ENCODE measurements at places on chromosomes 7 and 10.

GRCh38 chr10:97032624-97033023, 153.1 kb downstream of the SLIT1 start:
- peak; percentile 75 for DNase-seq

DNA sequence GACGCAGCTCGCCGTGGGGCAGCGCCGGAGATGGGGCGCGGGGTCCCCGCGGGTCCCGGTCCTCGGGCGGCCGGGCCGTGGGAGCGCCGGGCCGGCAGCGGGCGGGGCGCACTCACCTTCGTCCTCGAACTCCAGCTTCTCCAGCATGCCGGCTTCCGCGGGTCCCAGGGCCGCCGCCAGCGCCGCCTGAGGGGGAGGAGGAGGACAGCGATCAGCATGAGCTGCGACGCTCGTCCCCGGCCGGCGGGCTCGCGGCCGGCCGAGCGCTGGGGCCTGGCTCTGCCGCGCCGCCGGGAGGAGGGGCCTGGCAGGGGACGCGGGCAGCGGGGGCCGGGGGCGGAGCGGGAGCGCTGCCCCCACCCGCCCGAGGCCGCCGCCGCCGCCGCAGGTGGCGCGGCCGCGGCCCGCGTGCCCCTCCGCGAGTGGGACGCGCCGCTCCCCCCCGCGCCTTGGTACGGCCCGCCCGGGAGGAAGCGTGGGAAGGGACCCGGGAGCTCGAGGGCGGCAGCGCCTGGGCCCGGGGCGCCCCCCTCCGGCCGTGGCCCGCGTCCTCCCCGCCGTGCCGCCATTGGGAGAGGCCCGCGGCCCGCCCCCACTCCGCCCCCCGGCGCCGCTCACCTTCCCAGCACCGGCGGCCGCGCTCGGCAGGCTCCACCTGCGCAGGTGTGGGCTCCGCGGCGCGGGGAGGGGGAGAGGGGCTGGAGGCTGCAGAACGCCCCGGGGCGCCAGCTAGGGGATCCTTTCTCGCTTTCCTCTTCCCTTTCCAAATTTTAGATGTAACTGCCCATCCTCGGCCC, 112.5 kb upstream of the RHEB start:
- DNase-seq = peak; percentile 83

DNA sequence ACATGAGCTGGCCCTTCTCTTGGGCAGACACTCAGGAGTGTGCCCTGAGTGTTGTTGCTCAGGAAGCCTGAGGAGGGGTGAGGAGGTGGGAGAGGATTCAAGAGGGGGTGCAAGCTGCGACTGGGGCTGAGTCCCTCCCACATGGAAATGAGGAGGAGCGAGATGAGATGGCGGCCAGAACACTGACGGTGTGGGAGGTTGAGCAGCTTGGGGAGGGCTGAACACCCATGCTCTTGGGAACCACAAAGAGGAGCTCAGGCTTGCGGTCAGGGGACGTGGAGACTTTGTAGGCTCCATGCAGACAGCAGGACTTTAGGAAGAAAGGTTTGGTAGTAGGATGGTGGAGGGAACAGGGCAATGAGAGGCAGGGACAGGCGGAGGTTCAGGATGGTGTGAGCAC, 163.2 kb upstream of the SHH start:
- no peak for DNase-seq

GRCh38 chr7:31493714-31494181, 20.1 kb upstream of the ITPRID1 start:
- DNase-seq = no peak

GRCh38 chr7:100356416-100357068, 1.4 kb upstream of the PILRB start:
- DNase-seq = no peak

All from posterior cingulate gyrus (tissue), 11 donors.